Stimulated activated naive CD8-positive, alpha-beta T cell treated with anti-CD3 and anti-CD28 coated beads, Interleukin-15, Interleukin-2, amounts not matched to agents 100 U/mL and 50 U/mL, for 24 hours (primary cell): ENCODE measurements at places on chromosomes 4 and X.

GRCh38 chrX:12610079-12610478 lies 181.1 kb upstream of the PRPS2 start:
- no peak for DNase-seq

GRCh38 chrX:42832764-42833549 lies 55.0 kb upstream of the PPP1R2C start:
- DNase-seq, result no peak

DNA sequence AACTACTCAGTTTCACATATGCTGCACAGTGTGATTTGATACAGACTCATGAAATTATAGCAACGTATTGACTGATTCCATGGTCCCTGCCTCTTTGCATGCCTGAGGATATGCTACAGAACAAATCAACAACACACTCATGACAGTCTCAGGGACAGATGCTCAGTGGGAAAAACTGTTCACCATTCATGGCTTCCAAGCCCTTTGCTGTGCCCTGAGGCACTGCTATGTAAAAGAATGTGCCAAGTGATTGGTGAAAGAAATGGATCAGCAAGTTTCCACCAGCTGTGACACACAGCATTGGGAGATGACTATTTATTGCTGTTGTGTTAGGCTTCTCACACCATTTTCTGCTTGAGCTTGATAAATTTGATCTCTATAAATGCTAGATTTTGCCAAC lies 825.6 kb upstream of the INTU start:
- no peak for DNase-seq

- no peak for DNase-seq
These were observed 265.4 kb upstream of the SLC7A11 start for GRCh38 chr4:138507522-138507921.

GRCh38 chr4:152971053-152971452 lies 34.9 kb downstream of the FHDC1 start:
- DNase-seq, result no peak

DNA sequence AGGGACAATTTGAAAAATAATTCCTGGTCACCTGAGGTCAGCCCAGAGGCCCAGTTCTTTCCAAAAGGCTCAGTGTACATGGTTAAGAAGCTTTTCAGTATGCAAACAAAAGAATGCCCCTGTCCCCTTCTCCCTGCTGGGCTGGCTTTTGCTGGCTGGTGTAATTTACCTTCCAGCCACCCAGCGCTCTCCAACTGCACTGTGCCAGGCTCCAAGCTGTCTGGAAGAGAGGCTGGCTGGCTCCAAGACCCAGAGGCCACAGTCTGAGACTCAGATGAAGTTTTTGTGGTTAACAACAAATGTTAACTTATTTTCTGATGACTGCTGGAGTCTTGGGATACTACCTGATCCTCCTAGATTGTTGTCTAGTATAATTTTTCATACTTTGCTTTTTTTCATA lies 11.9 kb upstream of the KIT start:
- no peak for DNase-seq

DNA sequence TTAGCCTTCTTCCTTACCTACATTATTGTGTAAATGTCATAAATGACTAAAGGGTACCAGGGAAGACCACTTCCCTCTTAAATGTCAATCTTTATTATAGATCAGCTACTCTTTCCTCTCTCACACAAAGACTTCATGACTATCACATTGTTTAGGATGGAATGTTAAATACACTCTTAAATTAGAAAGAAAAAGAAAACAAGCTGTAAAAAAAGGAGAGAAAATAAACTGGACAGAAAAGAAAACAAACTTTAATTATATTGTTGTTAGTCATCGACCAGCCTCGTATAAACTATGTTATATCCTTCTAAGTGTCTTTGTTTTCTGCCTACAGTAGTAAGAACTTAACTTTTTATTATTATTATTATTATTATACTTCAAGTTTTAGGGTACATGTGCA lies 666.4 kb upstream of the NR3C2 start:
- DNase-seq, result no peak

DNA sequence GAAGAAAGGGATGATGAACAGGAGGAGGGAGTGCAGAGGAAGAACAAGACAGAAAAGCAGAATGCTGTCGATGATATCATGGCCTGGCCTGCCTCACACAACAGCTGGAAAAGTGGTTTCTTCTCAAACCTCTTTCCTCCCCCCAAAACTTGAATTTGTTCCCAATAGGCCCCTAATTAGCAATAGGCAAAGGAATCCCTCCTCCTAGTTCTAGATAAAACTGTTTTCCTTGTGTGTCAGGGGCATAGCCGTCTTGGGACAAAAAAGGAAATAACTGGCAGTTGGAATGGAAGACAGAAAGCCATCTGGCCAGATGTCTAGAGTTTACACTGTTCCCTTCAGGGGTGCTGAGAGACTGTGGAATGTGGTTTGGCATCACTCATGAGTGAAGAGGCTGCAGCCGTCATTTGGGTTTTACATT lies 177.8 kb upstream of the C1QTNF7 start:
- DNase-seq, result no peak

- no peak for DNase-seq
These were observed 161.8 kb downstream of the SH3KBP1 start for GRCh38 chrX:19725641-19726040.

DNA sequence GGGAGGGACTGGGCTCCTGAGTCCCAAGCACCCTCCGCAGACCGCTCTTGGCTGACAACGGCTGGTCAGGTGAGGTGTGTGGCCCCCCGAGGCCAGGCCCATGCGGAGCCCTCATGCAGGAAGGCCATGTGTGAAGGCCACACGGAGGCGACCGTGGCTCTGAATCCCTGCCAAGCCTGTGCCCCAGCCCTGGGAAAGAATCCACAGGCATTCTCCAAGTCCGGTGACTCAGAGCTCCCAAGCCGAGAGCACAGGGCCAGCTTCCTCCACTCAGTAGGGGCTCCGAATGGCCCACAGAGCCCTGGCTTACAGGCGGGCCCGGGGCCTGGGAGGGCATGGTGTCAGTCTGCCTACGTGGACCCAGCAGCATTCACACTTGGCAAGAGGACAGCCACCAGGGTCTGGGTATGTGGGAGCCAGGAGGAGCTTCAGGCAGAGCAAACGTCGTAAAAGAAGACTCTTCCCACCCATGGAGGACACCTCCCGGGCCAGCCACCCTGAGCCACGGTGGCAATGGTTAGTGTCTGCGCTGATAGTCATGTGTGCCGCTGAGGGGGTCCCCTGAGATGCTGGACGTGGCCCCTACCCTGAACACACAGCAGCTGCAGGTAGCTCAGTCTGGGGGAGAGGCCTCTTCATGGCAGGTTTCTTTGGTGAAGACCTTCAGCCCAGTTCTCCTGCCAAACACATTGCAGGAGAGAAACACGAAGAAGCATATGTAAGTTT lies 105.7 kb downstream of the PSAPL1 start:
- no peak for DNase-seq

DNA sequence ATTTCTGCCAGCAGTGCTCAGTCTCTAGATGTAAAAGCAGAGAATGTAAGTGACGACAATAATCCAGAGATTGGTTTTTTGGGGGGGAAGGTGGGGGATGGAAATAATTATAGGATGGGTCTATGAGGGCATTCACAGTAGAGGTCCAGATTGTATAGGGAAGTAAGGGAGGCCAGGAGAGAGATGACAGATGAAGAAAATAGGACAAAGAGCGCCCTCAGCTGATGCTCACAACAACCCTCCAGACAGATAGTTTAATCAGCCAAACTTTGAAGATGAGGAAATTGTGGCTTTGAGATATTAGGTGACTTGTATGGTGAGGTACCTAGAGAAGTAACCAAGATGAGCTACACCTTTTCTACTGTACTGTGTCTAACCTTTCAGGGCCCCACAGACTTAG lies 137.9 kb downstream of the MAGEB17 start:
- no peak for DNase-seq

GRCh38 chrX:111680988-111681779 lies at the start of gene ALG13:
TSS of gene ALG13 (plus strand) at chrX:111681170. CDS start at chrX:111681219, 49 bp downstream.
- DNase-seq, result peak; percentile 84
